ENCODE measurements at places on chromosomes 3 and 15.

DNA sequence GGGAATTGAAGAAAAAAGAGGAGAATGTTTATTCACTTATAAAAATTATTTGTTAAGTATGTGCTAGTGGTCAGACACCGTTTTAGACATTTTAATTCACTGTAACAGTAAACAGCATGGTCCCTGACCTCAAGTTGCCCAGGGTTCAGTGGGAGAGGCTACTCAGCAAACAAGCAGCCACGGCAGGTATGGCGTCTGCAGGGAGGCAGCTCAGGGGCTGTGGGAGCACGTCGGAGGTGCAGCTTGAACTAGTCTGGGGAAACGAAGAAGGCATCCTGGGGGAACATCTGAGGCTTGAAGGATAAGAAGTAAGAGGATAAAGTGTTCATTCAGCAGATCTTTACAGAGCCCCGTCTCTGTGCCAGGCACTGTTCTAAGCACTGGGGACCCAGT is 66.0 kb downstream of the CRTC3 start:
- DNase-seq: no peak

DNA sequence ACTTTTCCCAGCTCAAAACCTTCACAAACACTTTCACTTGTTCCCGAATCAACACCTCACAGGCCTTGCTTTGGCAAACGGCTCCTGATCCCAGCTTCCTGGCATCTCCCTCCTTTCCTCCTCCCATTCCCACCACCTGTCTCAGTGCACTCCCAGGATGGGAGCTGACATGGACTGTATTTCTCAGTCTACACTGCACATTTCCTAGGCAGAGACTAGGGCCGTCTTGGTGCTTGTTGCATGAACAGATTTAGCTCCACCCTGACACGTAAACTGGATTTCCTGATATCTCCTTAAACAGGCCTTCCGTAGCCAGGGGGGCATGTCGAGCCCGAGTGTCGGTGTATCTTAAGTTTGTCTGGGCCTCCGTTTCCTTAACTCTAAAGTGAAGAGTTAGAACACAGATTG is 790 bp upstream of the WHAMM start:
- no peak for DNase-seq

DNA sequence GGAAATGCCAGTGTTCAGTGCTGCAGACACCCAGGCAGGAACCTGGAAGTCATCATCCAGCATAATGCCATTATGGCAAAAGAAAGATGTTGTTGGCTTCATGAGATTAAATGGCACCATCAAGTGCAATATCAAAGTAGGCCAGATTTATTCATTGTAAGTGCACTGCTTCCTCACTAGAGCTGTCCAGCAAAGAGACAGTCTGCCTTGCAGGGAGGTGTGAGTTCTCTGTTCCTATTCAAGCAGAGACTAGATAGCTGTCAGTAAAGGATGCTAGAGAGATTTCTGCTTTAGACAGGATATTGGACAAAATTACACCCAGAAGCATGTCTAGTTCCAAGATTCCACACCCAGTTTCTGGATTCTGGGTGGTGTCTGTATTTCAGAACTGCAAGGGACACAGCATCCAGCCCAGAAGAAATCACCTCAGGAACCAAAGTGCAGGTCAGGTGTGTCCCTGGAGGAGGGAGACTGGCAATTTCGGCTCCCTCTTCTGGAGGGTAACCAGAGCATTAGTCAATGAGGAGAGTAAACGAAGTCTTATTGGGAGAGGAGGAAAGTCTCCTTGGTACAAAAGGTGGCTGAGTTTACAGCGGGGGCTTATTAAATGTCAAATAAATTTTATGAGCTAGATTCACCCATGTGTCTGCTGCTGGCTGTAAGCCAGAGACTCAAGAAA is 377.3 kb downstream of the EPHB1 start:
- DNase-seq: no peak

DNA sequence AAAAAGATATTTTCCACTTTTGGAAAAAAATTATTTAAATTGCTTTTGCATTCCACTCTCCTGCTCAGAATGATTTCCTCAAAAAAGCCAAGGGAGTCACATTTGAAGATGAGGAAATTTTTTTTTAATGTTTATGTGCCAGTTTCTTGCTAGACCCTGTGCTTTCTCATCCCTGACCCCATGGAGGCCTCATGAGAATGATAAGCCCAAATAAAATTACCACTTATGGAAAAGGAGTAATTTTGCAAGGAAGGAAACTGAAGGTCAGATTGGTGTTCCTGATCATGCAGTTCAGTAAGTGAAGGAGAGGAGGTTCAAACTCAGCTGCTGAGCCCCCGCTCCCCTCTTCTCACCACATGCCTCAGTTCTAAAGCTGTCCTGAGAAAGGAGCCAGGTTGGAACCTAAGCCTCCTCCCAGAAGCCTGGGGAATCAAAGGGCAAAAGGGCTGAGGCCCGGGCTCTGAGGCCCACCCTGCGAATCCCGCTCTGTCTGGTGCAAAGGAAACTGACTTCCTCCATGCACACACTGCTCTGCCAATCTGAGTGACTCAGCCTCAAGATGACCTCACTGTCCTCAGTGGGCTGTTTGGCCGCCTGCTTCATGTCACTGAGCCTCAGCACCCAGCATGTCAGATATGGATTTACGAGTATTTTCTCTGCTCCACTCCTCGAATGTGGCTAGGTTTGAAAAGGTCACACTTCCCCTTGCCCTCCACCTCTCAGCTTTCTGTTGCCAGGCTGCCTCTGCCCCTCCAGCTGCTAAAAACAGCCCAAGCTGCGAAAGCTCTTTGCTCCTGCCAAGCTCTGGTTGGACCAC is 56.9 kb upstream of the FLNB start:
- DNase-seq: peak; percentile 93

GRCh38 chr15:99399618-99400017 is 148.3 kb downstream of the LRRC28 start:
- peak; percentile 93 for DNase-seq

DNA sequence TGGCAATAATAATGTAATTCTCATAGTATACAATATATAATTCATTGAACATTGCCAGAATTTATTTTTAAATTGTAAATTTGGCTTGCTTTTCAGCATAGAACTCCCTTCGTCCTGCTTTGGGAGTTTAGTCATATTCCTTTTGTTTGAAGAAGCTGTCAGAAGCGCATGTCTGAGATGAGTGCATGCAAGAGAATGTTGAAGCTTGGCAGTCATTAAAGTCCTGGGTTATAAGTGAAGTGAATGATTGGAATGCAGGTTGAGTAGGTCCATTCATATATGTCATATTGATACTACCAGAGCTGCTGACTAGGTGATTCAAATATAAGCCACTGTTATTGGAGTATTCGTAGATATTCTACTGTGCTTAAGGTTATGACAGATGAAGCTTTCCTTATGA is 243.6 kb upstream of the MDFIC2 start:
- DNase-seq: no peak

DNA sequence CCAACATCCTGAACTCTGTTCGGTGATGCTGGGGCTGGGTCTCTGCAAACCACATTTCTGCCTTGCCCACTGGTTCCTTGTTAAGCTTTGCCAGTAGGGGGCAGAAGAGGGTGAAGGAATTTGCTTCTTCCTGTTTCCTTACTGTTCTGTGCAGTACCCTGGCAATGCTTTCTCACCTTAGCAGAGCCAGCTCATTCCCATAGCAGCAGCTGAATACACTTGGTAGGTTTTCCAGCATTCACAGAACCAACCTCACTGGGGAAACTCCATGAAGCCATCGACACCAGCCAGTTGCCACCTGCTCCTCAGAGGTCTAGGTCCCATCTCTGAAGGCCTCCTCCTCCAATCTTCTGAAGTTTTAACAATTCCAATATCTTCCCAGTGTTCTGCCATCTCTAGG is 308.4 kb downstream of the PDCD6IP start:
- DNase-seq: no peak

- DNase-seq: peak; percentile 24
Measured at GRCh38 chr15:40443846-40444245, 3.1 kb downstream of the BAHD1 start.

DNA sequence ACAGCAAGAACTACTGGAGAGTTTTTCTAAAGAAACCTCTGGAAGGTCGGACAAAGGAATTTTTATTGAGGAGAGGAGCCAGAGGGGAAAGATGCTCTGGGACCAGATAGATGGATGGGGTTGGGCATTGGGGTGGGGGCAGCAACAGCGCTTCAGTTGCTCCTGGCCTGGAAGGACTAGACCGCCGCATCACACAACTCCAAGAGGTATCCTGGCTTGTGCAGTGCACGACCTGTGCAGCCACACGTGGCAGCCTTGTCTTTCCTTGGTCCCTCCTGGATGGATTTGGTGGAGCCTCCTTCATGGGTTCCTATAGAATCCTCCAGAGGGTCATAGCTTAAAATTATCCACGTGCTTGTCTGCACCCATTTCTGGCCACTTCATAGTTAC is 23.0 kb downstream of the MAGEF1 start:
- no peak for DNase-seq

- DNase-seq: no peak
Measured at GRCh38 chr3:136947477-136947876, 10.3 kb upstream of the IL20RB start.

DNA sequence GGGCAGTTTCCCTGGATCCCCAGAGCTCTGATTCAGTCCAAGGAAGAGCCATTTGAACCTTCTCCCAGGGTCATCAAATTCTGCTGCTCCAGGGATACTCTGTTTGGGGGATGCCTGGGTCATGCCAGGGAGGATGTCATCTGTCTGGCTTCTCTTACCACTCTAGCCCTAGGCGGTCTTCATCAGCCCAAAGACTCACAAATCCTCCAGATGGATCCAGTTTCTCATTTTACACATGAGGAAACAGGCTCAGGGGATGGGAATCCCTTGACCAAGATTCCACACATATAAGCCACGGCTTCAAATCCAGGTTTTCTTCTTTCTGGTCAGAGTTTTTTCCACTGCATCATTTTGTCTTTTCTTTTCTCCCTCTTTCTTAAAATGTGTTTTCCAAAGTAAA is 36.7 kb downstream of the SLC28A1 start:
- DNase-seq: no peak

DNA sequence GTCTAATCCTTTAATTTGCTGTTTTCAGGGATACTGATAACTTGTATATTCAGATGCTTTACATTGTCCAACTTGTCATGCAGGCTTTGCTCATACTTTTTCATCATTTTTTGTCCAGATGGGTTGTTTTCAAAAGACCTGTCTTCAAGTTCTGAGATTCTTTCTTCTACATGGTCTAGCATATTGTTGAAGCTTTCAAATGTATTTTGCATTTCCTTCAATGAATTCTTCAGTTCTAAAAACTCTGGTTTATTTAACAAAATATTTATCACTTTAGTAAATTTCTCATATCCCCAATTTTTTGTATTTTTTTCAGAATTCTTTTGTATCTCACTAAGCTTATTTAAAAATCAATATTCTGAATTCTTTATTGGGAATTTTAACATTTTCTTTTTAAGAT is 388.3 kb upstream of the IL12A start:
- DNase-seq: peak; percentile 34

DNA sequence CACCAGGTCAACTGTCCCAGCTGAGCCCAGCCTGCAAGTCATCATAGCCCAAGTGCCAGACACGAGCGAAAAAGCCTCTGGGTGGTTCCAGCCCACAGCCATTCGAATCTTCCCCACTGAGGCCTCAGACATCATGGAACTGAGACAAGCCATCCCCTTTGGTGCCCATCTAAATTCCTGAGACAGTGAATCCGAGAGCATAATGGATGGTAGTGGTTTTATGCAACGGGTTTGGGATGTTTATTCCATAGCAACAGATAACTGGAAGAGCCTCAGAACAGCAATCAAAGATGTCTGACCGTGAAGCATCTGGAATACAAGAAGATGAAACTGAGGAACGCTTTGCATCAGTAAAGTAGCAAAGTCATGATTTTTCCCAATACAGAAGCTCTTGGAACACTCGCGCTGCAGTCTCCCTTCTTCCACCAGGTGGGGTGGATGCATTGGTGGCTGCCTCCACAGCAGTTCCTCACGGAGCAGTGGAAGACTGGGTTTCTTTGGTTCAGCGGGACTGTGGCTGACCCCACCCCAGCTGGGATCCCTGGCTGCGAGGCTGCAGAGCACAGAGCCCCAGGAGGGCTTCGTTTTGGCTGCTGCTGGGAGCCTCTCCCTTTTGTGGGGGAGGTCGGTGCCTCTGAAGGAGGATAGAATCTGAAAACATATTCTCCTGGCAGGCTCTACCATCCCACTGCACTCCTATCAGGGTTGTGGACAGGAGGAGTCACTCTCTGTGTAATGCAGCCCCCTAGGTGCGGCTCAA is 26.4 kb upstream of the PDE8A start:
- DNase-seq: peak; percentile 67

DNA sequence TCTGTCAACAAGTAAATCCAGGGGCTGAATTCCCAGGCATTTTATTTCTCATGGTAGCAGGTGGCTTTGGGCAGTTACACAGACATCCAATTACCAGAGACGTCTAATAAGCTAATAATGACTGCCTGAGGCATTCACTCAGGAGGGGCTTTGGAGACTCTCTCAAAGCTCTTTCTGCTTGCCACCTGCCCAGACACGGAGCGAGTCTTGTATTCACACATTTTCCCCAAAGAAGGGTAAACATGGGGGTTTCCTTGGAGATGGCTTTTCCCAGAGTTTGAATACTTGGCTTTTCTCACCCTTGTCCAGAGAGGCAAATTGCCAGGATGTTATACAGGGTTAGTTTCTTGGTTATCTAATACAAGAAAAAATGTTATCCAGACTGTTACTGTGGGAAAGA is 132.6 kb downstream of the DIPK2A start:
- no peak for DNase-seq

- DNase-seq: no peak
Measured at GRCh38 chr3:187734841-187735240, 10.4 kb downstream of the BCL6 start.

GRCh38 chr3:196365736-196366135 is 27.5 kb upstream of the TM4SF19 start:
- DNase-seq: no peak

- DNase-seq: no peak
Measured at GRCh38 chr15:31265090-31265870, 61.4 kb upstream of the KLF13 start.

GRCh38 chr3:66211779-66212178 is 9.0 kb upstream of the SLC25A26 start:
- DNase-seq: no peak

DNA sequence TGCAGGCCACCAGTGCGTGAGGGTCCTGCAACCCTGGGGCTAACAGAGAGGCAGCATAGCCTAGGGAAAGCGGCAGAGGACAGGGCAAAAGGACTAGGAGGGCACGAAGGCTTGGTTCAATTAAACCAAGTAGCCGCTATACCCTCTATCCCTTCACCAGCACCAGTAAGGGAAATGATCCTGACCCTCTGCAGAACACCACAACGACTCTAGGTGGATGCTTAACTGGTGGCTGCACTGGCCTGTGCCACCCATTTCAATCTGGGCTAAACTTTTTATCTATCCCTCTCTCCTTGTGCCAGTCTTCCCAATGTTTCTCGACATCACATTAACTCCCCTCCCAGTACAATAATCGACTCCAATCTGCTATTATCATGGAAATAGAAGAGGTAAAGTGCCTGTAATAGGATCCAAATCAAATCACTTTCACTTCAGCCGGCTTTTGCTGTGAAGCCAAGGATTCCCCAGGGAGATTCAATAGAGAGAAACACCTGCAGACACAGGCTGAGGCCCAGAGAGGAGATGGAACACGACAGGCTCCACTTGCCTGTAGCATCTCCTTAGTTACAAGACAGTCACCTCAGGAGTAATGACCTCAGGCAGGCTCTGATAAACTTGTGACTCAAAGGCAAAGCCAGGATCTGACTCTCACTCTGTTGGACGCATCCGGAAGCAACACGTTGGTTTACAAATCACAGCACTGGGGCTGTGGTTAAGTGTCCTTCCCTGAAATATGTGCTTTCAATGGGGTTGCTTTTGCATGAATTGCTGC is 791.6 kb upstream of the ARRDC4 start:
- DNase-seq: no peak

Measured in amniotic epithelial cell (primary cell).